ENCODE measurements at places on chromosomes 3 and 15.

GRCh38 chr15:60544581-60545264, 65.8 kb upstream of the ICE2 start:
- no peak for DNase-seq

GRCh38 chr3:192870822-192871221, 46.8 kb downstream of the MB21D2 start:
- DNase-seq = no peak

DNA sequence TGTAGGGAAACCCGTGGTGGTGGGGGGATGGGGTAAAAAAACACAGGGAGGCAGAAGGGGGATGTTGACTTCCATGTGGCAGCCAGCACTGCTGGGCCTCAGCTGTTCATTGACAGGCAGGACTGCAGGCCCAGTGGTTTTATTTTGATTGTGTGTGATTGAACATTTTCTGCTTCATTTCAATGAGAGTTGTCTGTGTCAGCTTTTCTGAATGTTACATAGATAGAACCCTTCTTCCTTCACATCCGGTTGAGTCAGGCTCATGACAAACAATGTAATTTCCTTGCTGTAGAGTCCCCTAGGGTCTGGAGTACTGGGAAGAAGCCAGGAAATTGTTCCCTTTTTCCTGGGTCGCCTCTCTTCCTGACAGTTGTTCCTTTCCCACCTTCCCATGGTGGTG, 8.2 kb upstream of the RPP25 start:
- DNase-seq = no peak

- no peak for DNase-seq
Observed at GRCh38 chr3:192848371-192849233, 69.1 kb downstream of the MB21D2 start.

- no peak for DNase-seq
Observed at GRCh38 chr3:27391796-27392195, 22.6 kb upstream of the NEK10 start.

DNA sequence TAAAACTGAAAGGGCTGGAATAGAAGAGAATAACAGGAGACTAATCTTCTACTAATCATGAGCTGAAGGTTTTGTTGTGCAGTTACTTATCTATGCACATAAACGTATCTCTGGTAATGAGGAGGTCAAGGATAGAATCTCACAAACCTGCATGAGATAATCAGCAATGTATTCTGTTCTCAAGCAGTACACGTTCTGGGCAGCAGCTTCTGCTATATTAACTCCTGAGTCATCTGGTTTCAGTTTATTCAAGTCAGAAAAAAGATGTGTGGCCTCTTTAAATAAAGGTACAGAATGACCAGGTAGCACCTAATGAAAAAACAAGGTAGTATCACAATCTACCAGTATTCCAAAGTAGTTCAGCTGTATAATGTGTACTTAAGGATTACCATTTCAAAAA, 34.9 kb downstream of the CDV3 start:
- no peak for DNase-seq

GRCh38 chr3:5498981-5499380, 311.5 kb downstream of the EDEM1 start:
- no peak for DNase-seq

GRCh38 chr3:66139415-66139814, 81.4 kb upstream of the SLC25A26 start:
- no peak for DNase-seq

GRCh38 chr3:184381261-184382224, 1.7 kb downstream of the CHRD start:
- DNase-seq = no peak

DNA sequence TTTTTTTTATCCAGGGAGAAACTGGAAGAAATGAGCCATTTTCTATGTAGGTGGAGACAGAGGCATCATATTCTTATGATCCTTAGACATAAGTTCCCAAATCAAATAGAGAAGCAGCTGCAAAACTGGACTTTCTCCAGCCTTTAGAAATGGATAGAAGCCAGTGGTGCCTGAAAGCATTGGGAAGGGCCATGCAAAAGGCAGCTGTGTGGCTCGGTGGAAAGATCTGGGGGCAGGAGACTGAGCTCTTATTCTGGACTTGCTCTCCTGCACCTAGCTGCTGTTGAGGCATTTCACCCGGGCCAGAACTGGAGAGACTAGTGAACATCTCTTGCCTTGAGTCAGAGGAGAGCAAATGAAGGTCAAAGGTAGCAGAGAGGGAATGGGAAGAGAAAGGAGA, 73.1 kb downstream of the TFG start:
- no peak for DNase-seq

DNA sequence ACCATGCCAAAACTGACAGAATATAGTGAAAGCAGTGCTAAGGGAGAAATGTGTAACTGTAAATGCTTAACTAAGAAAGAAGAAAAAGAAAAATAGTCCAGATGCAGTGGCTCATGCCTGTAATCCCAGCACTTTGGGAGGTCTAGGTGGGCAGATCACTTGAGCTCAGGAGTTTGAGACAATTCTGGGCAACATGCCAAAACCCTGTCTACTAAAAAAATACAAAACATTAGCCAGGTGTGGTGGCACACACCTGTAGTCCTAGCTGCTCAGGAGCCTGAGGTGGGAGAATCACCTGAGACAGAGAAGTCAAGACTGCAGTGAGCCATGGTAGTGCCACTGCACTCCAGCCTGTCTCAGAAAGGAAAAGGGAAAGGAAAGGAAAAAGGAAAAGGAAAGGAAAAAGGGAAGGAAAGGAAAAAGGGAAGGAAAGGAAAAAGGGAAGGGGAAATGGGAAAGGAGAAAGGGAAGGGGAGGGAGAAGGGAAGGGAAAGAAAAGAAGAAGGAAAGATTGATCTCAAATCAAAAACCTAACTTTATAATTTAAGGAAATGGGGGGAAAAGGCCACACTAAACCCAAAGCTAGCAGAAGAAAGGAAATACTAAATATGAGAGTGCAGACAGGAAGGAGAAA, 20.3 kb downstream of the C3orf33 start:
- no peak for DNase-seq

DNA sequence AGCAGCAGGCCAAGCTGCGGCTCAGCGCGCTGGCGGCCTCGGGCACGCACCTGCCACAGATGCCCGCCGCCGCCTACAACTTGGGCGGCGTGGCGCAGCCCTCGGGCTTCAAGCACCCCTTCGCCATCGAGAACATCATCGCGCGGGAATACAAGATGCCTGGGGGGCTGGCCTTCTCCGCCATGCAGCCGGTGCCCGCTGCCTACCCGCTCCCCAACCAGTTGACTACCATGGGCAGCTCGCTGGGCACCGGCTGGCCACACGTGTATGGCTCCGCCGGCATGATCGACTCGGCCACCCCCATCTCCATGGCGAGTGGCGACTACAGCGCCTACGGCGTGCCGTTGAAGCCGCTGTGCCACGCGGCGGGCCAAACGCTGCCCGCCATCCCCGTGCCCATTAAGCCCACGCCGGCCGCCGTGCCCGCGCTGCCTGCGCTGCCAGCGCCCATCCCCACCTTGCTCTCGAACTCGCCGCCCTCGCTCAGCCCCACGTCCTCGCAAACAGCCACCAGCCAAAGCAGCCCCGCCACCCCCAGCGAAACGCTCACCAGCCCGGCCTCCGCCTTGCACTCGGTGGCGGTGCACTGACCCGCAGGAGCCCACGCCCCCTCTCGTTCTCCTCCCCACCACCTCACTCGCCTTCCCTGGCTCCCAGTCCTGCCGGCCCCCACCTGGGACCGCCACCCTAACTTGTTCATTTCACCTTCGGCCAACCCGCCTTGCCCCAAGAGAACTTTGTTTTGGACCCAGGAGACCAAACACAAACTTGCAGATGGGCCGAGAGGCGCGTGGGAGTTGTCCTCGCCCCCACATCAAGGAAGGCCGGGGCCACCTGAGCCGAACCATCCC, 1.5 kb downstream of the FOXB1 start:
- DNase-seq = no peak

GRCh38 chr15:33204926-33205325, 10.4 kb upstream of the FMN1 start:
- DNase-seq = no peak

DNA sequence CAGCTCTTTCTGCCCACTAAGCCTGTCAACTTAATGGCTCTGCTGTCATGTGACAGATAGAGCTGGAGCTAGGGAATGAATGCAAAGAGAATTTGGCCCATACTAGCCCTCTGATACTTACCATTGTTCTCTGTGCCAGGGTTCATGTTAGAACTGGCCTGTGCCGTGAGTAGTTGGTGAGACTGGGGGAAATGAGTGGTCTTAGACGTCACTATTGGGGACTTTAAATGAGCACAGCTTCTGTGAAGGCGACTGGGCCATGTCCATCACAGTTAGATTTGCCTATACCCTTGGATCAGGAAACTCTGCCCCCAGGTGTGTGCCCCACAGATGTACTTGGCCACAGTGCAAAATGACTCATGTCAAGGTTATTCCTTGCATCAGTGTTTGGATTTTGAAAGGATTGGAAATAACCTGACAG, 124.9 kb downstream of the PTPRG start:
- no peak for DNase-seq

DNA sequence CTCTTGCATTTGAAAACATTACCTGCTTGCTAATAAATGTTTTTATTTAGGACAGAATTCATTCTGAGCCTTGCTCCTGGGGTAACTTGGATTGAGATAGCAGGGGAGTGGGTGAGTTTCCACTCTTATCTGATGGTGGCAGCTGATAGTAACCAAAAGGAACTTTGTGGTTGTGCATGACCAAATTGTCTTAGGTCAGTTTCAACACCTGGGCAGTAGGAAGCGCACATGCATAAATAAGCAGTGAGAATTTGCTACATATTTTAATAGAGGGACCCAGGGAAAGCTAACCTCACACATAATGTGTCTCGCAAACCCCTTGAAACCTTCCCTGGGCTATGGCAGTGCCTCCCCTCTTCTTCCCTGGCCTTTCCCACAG, 65.4 kb upstream of the XCR1 start:
- no peak for DNase-seq

GRCh38 chr3:40584625-40585189, 59.9 kb downstream of the ZNF621 start:
- DNase-seq = peak; percentile 38

GRCh38 chr15:51403072-51403878, 61.8 kb downstream of the GLDN start:
- DNase-seq = no peak

All from stimulated activated CD8-positive, alpha-beta memory T cell treated with anti-CD3 and anti-CD28 coated beads, Interleukin-4, amount 100 ng/mL, for 1 hour (primary cell).